ENCODE measurements at places on chromosomes 7 and 10.
A peak's percentile ranks its signal among the peaks of the same experiment; 100 is the strongest.

- no peak for DNase-seq
Measured at GRCh38 chr7:81267508-81267907, 348.7 kb upstream of the SEMA3C start.

GRCh38 chr10:71573562-71574518, 145.7 kb downstream of the C10orf105 start:
- no peak for DNase-seq

DNA sequence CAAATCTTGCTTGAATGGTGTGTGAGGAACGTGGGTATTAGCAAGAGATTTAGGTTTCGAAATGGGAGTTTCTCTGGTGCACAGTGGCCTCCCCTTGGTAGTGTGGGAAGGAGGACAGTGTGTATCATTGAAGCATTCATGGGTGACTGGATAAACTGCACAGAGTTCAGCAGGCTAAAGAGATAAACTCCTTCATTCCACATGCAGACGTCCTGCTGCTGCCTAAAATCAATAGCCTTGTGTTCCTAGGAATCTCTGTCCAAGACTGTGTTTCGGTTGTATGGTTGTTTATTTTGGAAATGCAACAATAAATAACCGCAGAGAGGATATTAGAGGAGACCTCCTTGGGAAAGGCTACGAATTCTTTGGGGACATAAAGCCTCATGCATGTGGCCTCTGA, 100.9 kb upstream of the FAM171A1 start:
- no peak for DNase-seq

GRCh38 chr7:97145068-97145467, 27.6 kb downstream of the SDHAF3 start:
- DNase-seq, result peak; percentile 3

GRCh38 chr10:6064119-6064518, 2.0 kb upstream of the IL2RA start:
- no peak for DNase-seq

GRCh38 chr7:50835156-50835555, 52.5 kb upstream of the GRB10 start:
- no peak for DNase-seq

- no peak for DNase-seq
Measured at GRCh38 chr7:39433550-39433949, 132.7 kb upstream of the YAE1 start.

- no peak for DNase-seq
Measured at GRCh38 chr10:102119417-102120141, 589 bp downstream of the LDB1 start.

DNA sequence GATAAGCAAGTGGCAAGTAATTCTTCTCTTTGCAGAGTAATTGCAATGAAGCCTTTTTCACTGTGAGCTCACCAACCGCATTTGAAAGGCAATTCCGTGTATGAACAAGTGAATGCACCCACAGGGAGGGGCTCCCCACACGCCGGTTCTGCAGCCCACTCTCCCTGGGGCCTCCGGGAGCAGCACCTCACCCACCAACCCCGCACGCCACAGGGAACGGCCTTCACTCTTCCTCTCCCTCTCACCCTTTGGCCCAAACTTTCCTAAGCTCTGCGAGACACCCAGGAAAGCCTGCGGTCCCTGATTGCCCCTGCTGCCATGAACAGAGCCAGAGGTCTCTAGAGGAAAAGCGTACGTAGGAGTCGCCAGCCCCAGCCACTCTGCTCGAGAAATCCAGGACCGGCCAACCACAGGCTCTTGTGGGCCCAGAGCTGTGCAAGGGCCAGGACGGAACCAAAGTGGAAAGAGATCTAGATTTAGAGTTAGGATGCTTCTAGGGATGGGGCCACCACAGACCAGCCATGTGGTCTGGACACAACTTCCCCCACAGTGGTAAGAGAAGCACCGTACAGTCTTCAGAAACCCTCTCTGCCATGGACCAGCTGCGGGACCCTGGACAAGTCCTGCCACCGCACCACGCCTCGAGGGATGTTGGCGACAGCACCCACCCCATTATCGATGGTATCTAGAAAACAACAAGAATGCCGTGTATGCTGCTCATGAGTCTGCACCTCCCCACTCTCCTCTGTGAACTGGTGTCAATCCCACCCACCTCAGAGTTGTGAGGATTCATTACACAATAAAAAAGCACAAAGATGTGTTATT, 3.6 kb downstream of the WDR86 start:
- no peak for DNase-seq

GRCh38 chr7:107957436-107957835, 45.5 kb downstream of the LAMB1 start:
- no peak for DNase-seq

GRCh38 chr10:70698211-70698610, 25.9 kb downstream of the ADAMTS14 start:
- no peak for DNase-seq

- no peak for DNase-seq
Measured at GRCh38 chr10:92799568-92799967, 48.8 kb upstream of the EXOC6 start.

DNA sequence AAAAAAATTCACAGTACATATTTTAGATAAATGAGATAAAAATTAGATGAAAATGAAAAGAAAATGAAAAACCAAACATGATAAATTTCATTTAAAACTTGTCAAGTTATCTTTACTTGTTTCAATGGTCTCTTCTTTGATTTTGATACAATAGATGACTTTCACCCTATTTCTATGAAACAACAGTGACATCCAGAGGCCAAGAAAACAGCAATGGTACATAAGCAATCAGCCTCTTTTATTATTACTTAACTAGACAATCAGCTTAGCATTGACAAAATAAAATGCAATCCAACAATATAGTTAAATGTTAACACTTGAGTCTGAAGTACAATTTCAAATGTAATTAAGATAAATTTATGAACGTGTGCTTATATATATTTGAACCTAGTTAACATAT, 74.8 kb upstream of the GPR37 start:
- DNase-seq, result no peak

GRCh38 chr10:71632896-71633600, 86.5 kb downstream of the C10orf105 start:
- DNase-seq, result no peak

DNA sequence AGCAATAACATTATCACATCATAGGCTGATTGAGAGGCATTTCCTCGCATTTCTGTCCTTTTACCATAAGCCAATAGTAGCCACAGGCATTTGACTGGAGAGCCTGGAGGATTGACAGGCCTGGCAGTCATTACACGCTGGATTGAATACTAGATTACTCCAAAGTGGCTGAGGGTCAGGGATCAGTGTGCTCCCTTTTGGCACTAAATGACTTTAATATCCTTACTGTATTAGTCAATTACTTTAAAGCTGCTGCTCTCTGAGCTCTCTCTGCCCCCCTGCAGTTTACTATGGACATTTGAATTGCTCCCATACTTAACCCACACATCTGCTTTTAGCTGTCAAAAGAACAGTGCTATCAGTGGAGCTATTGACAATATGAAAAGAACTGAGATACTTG, 302.0 kb downstream of the TFEC start:
- DNase-seq, result no peak

- no peak for DNase-seq
Measured at GRCh38 chr10:127618797-127619196, 69.7 kb downstream of the NPS start.

GRCh38 chr7:156611014-156612010, 29.3 kb upstream of the RNF32 start:
- DNase-seq, result no peak

GRCh38 chr10:50310560-50311174, 59.4 kb upstream of the ASAH2 start:
- no peak for DNase-seq

DNA sequence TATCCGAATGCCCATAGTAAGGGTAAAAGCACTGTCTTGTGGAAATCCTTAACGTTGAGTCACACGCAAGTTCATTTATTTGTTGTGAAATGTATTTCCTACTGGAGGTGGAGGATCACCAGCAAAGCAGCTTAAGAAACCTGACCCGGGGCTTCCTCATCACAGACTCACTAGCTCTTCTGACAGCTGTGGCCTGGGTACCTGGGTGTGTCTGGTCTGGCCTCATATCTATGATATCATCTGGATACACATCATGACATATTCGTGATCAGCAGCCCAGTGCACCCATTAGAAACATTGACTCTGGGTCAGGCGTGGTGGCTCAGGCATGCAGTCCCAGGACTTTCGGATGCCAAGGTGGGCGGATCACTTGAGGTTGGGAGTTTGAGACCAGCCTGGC, 8.8 kb downstream of the DRGX start:
- peak; percentile 71 for DNase-seq

GRCh38 chr10:71795248-71795647, 21.9 kb upstream of the VSIR start:
- DNase-seq, result no peak

DNA sequence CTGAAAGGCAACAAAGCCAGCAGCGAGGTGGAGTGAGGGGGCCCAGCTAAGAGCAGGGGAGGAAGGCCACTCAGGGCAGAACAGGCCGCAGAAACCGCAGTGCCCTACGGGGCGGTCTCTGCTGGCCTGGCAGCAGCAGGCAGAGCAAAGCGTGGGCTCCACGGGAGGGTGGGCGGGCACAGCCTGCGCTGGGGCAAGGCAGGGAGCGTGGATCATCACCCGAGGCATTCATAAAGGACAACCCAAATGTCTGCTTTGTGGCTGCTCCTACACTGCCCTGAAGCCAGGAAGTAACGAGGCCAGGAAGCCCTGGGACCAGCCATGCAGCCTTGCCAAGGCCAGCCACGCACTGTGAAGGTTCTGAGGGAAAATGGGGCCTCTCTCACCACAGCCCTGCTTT, 127.5 kb downstream of the MAD1L1 start:
- DNase-seq, result no peak

- DNase-seq, result no peak
Measured at GRCh38 chr10:104311184-104311720, 27.0 kb downstream of the ITPRIP start.

DNA sequence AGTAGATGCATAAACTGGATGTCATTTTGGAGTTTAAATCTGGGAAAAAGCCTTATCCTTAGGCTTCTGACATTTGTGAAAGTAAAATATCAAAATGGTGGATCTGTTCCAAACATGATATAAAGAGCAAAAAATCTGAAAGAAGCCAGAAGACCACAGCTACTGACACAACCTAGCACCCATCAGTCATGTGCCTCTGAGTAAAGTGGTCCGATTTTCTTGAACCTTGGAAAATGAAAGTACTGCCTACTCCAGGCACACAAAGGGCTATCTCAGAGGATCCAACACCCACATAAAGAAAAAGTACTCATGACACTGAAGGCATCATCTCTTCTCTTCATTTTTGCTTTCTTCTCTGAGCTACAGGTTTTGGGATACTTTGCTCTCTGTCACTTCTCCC, 150.7 kb downstream of the KMT2E start:
- no peak for DNase-seq

GRCh38 chr7:91941450-91941849, 788 bp downstream of the AKAP9 start:
- DNase-seq, result no peak

- no peak for DNase-seq
Measured at GRCh38 chr7:28544453-28545117, 132.3 kb downstream of the CREB5 start.

- no peak for DNase-seq
Measured at GRCh38 chr10:42482411-42482810, 156.0 kb downstream of the ZNF33B start.

- DNase-seq, result no peak
Measured at GRCh38 chr10:1968257-1969033, 231.1 kb upstream of the ADARB2 start.

DNA sequence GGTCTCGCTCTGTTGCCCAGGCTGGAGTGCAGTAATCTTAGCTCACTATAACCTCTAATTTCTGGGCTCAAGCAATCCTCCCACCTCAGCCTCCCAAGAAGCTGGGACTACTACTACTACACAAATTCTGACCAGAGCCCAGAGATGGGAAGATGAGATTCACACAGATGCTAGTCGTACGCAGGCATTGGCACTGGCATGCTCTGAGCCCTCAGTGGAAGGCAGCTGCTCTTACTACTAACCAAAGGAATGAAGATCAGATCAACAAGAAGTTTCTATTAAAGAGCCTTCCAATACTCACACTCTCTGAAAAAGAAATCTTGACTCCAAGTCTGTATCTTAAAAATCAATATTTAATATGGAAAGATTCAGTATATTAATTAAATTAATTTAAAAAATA, 10.7 kb downstream of the GDF2 start:
- no peak for DNase-seq

GRCh38 chr10:7529638-7530037, 118.8 kb upstream of the SFMBT2 start:
- DNase-seq, result no peak

GRCh38 chr10:127537924-127538323, 11.2 kb upstream of the NPS start:
- DNase-seq, result no peak

DNA sequence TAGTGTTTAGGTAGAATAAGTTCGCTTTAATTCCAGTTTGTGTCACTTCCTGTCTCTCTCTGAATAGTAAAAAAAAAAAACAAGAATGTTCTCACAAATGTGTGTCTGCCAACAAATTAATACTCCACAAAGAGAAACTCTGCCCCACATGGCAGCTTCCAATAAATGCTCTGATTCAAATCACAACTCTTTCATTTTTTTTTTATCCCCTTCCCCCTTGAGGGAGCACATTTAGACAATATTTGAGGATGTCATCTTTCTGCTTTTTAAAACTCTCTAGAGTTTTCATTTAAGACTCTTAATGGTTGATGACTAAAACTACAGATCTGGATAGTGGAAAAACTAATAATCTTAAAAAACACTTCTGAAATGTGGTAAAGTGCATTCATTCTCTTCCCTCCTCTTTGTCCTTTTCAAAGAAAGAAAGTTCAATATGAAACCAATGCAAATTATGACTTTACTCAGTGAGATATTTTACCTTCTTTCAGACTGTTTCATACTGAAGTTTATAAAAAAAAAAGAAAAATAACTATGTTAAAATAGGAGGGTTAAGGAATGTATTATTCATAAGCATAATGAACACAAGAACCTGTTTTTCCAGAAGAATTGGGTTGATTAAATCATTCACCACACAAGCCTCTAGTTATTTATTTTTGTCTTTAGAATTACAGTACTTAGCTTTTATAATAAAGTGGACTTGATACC, 42.3 kb downstream of the ARID5B start:
- no peak for DNase-seq

DNA sequence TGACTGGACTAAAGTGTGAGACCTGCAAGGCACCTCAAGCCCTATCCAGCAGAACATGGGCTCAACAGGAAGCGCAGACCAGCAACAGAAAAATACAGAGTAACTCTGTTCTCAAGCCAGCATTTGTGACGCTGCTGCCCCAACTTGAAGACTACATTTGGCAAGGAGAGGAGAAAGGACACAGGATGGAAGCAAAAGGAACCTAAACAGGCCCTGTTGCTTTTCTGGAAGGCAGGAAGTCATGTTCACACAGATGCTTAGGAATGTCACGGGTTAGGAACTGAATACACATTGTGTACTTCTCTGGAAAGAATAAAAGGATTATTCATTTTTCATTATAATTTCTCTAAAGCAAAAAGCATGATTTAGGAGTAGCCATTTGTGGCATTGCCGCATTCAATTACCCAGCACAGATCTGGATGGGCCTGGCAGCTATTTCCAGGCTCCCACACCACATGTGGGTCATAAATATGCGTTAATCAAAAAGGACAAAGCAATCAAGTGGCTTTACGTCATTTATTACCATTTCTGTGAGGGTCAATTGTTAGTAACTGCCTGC, 19.8 kb upstream of the TOMM7 start:
- DNase-seq, result no peak

GRCh38 chr7:54349229-54349628, 192.9 kb upstream of the VSTM2A start:
- no peak for DNase-seq

GRCh38 chr10:116138897-116139296, 134.1 kb downstream of the GFRA1 start:
- DNase-seq, result no peak
